ENCODE measurements at places on chromosomes 4 and X.
A peak's percentile ranks its signal among the peaks of the same experiment; 100 is the strongest.

DNA sequence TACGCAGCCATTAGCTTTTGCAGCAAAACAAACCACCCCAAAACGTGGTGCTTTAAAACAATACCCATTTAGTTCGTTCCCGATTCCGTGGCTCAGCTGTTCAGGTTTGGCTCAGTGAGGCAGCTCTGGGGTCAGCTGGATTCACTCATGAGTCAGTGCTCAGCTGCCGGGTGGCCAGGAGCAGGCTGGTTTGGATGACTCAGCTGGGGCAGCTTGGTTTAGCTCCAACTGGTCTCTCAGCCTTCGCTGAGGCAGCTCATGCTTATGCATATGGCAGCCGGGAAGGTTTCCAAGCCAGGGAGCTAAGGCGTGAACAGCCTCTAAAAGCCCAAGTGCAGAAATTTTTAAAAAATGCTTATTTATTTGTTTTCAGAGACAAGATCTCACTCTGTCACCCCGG, 13.3 kb upstream of the CD99 start:
- DNase-seq, result peak; percentile 95

DNA sequence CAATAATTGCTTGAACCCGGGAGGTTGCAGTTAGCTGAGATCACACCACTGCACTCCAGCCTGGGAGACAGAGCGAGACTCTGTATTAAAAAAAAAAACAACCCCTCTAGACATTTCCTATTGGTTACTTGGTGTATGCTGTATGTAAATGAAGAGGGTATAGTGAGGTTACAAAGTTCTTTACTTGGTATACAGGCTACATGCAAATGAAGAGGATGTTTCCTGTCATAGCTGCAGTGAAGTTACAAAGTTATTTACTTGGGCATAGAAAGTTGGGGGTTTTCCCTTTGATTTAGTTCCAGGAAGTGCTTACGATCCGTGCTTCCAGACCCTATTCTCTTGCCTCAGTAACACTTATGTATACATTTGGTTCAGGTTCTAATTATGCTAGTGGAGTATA, 38.4 kb upstream of the CLNK start:
- DNase-seq, result no peak

- DNase-seq, result no peak
Measured at GRCh38 chr4:143421609-143422008, 84.9 kb downstream of the GAB1 start.

DNA sequence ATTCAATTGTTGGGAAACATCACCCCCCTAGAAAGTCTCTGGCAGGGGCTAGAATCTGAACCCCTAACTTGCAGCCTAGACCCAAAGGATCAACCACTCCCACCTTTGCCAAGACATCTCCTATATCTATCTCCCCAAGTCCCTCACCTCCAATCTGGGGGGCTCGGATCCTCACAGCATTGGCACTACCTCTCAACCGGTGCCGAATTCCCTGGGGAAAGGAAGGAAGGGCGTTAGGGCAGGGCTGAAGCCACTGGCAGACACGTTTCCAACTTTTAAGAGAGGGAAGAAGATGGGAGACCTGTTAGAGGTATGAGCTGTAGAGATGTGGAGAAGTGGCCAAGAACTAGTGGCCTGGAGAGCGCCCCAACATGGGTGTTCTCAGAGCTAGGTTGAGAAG, 2.7 kb downstream of the TIMM17B start:
- DNase-seq, result no peak

GRCh38 chr4:169925678-169926077, 100.5 kb downstream of the MFAP3L start:
- no peak for DNase-seq

GRCh38 chr4:173506597-173507211, 23.3 kb downstream of the HAND2 start:
- no peak for DNase-seq

DNA sequence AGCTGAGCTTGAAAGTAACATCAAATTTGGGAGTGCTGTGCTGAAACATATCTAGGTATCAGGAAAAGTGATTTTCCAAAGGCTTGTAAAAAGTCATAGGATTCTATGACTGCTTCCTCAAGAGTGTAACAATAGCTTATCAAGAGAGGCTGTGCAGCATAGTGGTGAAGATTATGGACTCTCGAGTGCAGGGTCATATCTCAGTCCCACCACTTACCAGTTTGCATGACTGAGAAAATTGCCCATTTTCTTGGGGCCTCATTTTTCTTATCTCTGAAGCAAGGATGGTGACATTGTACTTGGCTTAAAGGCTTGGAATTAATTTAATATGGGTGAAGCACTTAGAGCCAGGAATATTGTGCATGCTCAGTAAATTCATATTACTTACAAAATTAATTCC, 57.2 kb downstream of the AFF1 start:
- no peak for DNase-seq

- DNase-seq, result no peak
Measured at GRCh38 chr4:180768610-180769009, 1474.6 kb upstream of the TENM3 start.

DNA sequence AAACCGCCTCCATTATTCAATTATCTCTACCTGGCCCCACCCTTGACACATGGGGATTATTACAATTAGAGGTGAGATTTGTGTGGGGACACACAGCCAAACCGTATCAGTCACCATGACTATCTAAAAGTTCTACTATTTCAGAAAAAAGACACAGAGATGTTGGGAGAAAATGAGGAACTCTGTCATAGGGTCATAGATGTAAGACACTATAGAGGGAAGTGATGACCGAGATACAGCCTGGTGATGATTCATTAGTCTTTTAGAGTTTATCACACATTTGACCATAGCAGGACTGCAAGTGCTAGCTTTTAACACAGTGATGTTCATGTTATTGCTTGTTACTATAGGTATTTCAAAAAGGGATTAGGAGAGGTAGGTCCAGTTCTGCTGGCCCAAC, 357.0 kb upstream of the AADAT start:
- no peak for DNase-seq

- no peak for DNase-seq
Measured at GRCh38 chr4:6095023-6095752, 77.0 kb upstream of the C4orf50 start.

GRCh38 chrX:27186671-27187070, 276.5 kb downstream of the PPP4R3C start:
- DNase-seq, result peak; percentile 16

GRCh38 chr4:169976951-169977350, 49.2 kb downstream of the MFAP3L start:
- no peak for DNase-seq

DNA sequence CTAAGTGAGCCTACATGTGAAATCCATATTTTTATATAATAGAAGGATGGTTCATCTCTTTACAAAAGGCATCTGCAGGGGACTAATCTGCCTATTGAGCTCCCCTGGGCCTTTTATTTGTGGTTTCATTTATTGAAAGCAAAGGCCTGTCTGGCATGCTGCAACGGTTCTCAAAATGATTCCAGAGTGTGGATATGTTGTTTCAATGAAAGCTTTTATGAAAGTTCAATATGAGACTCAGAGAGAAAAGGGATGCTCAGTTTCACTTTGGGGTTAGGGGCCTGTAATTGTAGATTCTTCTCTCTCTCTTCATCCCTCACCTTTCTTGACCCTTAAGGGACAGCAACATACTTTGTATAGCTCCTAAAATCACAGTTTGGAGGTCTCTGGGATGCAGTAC, 204.2 kb upstream of the CASK start:
- DNase-seq, result no peak

DNA sequence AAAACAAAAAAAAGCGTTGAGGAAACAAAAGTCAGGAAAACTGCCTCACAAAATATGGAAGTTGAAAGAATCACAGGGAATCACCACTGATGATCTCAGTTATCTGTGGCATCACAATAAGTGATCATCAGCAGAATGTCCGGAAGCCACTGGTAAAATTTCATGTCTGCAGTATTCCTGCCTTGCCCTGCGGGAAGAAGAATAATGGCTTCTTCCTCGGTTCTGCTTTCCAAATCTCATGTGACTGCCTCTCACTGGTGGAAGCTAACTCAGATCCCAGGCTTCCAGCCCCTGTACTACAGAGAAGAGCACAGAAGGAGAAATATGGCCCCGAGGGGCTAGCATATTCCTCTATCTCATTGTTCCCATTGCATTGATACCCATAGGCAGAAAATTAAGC, 12.7 kb upstream of the ZNF330 start:
- no peak for DNase-seq

GRCh38 chr4:125276811-125277210, 37.9 kb upstream of the FAT4 start:
- DNase-seq, result no peak

DNA sequence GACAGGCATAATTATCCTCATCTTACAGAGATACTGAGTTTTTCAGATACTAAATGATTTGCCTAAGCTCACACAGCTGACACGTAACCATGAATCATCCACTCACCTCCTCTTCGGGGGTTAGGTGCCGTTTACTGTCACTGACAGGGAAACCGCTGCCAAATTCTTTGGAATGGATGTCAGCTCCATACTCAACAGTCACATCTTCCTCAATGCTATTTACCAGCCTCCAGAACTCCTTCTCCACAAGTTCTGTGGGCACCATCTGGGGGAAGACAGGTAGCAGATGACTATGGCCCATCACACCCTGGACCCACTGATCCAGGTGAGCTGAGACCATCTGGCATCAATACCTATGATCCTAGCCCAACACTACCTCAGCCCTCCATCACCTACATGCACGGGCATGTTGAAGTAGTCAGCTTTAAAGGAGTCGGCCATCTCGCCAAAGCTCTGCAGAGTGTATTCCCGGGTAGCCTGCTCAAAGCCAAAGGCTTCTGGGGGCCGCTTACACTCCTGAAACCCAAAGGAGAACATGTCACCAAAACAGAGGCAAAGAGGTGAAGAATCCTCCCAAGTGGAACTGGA, 13.5 kb downstream of the KDM5C start:
- DNase-seq, result no peak

GRCh38 chr4:80184825-80185756, 12.2 kb upstream of the PRDM8 start:
- DNase-seq, result peak; percentile 53

- DNase-seq, result peak; percentile 11
Measured at GRCh38 chrX:11970578-11971359, 167.5 kb upstream of the FRMPD4 start.

DNA sequence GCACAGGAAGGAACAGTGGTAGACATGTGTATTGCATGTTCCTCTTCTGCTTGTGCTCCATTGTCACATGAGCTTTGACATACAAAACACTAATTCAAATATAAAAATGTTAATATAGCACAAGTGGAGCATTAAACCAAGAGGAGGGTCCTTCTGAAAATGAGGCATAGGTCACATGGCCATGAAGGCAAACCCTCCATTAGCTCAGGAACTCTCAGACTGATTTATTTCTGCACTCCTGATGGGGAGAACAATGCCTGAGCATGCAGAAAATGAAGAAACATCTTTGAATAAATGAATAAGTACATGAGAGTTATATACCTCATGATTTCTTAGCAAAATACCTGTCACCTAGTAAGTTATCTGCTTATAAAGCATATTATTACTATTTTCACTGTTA, 769.2 kb upstream of the EPHA5 start:
- no peak for DNase-seq

- no peak for DNase-seq
Measured at GRCh38 chr4:48693856-48694574, 86.1 kb downstream of the FRYL start.

DNA sequence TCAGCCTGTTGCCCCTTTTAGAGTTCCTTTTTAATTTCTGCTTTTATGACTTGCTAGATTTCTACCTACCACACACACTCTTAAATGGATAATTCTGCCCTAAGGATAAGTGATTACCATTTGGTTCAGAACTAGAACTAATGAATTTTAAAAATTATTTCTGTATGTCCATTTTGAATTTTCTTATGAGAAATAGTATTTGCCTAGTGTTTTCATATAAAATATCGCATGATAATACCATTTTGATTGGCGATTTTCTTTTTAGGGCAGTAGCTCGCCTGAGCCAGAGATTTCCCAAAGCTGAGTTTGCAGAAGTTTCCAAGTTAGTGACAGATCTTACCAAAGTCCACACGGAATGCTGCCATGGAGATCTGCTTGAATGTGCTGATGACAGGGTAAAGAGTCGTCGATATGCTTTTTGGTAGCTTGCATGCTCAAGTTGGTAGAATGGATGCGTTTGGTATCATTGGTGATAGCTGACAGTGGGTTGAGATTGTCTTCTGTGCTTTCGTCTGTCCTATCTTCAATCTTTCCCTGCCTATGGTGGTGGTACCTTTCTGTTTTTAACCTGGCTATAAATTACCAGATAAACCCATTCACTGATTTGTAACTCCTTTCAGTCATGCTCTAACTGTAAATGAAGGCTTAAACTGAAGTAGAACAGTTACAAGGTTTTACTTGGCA, 7.8 kb downstream of the ALB start:
- no peak for DNase-seq

GRCh38 chr4:24395937-24396336, 188.4 kb downstream of the DHX15 start:
- DNase-seq, result no peak

DNA sequence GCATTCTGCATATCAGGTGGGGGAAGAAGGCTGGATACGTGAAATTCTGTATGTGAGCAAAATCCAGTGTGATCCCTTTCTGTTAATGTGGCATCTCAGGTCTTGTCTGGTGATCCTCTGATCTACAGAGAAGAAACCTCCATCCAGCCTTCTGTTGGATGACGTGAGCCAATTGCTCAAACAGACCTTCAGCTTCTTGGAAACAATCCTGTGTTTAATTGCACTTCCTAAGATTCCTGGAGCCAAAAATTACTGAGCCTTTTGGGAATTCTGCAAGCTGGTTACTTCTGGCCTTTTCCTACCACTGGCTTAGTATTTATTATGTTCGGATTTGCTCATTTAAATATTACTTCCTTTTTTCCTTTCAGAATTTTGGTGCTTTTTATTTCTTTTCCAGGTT, 51.2 kb downstream of the TRIML1 start:
- DNase-seq, result peak; percentile 16

DNA sequence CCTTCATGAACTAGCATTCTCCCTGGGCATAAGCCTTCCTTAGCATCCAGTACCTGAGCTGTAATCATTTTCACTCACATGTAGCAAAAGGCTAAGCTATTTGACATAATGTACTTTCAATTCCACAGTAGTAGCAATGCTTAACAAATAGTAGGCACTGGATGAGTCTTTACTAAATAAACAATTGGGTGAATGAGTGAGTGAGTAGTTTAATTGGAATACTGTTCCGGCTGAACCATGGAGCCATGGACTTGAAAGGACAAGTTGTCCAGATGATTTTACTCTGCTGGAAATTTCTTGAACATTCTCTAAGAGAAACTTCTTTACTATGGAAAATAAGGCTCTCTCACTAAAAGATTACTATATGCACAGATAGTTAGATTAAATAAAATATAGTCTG, 159.3 kb downstream of the FAM47B start:
- no peak for DNase-seq

DNA sequence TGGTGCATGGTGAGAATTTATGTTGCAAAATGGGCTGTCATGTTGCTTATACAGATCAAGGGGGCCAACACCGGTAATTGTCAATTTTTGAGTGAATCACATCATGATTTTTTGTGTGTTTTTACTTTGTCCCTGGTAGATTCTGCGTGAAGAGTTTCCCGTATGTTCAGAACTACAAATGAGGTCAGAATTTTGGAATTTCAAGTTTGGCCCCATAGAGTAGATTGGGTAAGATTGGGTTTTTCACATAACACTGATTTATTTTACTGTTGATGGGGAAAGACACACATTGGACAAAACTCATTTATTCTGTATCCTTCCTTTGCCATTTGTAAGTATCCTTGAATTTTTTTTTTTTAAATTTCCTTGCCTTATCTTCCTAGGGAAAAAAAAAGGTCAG, 158.5 kb upstream of the MXRA5 start:
- DNase-seq, result no peak

Data from GM03348 (cell line).